ENCODE measurements at places on chromosomes 5 and 9.

- no peak for DNase-seq
These were observed 1220.0 kb downstream of the PTPRD start for GRCh38 chr9:9392755-9393154.

DNA sequence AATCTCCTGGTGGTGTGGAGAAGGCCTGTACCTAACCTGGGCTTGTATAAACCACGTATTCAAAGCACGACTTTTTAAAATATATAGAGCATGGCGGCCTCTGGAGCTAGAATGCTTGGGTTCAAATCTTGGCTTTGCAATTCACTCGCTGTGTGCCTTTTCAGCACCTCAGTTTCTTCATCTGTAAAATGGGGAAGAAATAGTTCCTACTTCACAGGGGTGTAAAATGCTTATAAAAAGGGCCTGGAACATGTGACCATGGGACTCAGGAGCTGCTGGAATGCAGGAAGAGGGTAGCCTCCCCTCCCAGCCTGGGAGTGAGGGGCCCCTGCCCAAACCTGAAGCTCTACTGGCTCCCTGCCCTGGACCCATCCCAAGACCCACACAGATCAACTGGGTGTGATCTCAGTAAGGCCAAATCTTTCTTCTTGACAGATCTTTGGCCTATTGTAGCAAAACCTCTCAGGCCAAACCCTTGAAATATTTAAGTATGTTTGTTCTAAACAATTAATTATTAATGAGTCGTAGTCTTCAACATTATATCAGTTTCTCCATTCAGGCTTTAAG, 269.0 kb downstream of the ZSWIM6 start:
- DNase-seq, result no peak

DNA sequence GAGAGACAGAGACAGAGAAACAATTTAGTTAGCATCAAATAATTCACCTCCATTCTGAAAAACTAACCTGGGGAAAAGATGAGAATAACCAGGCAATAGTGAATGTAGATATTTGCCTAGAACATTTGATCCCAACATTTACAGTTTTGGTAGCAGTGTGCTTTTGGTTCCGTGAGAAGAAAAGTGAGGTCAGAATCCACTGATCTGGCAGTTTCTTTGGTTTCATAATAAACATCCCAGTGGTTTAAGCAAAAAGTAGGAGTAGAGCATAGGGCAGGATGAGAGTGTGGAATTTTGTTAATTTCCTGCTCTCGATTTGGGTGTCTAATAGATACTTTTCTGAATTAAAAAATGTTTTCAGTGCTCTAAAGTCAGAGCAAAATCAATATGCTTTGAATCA, 887.0 kb downstream of the NR2F1-AS1 start:
- no peak for DNase-seq

DNA sequence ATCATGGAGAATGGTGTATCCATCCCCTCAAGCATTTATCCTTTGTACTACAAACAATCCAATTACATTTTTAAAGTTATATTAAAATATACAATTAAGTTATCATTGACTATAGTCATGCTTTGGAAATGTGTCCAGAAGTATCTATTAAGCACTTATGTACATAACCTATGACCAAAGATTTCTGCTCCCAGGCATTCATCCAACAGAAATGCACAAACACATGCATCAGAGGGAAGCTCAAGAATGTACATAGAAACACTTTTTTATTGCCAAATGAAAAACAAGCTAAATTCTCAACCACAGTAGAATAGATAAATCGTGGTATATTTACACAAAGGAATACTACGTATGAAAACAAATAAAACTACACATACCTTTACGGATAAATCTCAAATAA, 700.5 kb upstream of the ZNF608 start:
- no peak for DNase-seq

DNA sequence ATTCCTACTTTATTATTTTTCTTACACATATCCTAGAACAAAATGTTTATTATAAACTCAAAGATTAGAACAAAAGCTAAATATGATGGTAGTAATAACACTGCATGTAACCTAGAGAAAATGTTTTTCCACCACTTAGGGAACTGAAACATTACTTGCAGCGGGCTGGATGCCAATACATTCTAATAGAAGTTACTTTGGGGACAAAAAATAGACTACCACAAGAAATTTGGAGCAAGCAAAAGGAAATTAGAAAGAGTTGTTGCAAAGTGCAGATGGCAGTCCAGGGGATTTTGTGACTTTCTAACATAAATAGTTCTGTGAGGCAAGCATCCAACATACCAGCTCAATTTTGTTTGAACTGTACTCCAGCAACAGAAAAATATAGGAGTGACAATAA, 255.3 kb upstream of the GRIN3A start:
- DNase-seq, result no peak
